Umbilical cord (tissue), 2 donors: ENCODE measurements at places on chromosomes 12 and 14. TPM values are rescaled to one million over a fixed set of nuclear protein-coding genes. Genes with fewer than 3 reads are reported as not detected.
A peak's percentile ranks its signal among the peaks of the same experiment; 100 is the strongest.

HHIPL1 gene
- 12.0 TPM for total RNA-seq

ACOT6 gene
- not detected for total RNA-seq

DNA sequence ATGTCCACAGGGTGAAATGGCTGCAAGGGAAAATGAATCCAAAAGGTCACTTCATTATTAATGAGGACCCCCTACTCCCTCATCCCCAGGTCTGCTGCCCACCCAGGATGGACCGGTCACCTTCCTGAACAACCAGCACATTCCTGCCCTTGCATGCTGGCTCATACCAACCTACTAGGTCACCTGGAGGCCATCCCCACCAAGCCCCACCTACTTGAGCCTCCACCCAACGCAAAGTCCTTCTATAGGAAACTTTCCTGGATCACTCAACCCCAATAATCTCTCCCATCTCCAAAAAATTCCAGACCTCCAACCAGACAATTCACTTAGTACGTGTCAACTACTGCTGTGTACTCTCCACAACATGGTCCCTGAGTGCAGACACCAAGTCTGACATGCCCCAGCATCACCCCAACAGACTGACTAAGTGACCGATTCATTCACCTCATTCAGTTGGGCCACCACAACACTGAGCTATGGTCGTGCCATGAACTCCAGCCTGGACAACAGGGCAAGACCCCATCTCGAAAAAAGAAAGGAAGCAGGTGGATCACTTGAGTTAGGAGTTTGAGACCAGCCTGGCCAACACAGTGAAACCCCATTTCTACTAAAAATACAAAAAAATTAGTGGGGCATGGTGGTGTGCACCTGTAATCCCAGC lies 18.1 kb downstream of the CLMN start:
- no peak for DNase-seq

DNA sequence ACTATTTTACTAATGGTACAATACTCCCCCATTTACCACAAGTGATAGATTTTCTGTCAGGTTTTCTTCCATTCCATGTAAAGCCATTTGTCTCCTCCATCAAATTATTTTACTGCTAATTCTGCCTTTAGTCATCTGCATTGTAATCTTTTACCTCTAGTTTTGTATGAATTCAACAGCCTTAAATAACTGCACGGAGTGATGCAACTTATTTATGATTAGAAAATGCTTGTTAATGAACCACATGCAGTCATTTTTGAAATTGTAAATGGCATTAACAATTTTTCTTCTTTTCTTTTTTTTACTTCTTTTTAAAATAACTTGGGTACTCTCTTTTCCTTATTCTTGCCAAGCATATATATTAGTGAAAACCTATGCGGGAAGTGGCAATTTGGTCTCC lies 71.5 kb downstream of the RESF1 start:
- no peak for DNase-seq

- no peak for DNase-seq
These were observed 56.8 kb downstream of the SPPL3 start for GRCh38 chr12:120847392-120847791.

DNA sequence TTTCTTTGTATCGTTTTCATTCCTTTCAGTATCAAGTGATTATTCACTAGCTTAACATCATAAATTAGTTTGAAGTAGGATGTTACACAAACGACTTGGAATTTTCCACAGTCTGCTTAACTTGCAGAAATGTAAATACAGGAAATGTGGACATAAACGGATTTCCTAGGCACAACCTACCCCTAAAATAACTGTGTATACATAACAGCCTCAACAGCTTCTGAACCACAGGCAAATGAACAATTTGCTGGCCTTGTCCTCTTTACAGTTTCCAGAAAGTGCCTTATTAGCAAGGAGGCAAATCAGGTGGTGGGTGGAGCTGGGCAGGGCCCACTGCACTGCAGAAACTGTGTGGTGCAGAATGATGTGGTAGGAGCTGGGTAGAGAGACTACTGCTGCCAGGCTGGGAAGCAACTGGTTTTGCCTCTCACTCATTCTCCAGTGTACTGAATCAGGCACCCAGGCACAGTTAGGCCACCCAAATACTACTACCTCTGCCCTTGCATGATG lies 14.1 kb downstream of the DRAM1 start:
- DNase-seq, result peak; percentile 80

DNA sequence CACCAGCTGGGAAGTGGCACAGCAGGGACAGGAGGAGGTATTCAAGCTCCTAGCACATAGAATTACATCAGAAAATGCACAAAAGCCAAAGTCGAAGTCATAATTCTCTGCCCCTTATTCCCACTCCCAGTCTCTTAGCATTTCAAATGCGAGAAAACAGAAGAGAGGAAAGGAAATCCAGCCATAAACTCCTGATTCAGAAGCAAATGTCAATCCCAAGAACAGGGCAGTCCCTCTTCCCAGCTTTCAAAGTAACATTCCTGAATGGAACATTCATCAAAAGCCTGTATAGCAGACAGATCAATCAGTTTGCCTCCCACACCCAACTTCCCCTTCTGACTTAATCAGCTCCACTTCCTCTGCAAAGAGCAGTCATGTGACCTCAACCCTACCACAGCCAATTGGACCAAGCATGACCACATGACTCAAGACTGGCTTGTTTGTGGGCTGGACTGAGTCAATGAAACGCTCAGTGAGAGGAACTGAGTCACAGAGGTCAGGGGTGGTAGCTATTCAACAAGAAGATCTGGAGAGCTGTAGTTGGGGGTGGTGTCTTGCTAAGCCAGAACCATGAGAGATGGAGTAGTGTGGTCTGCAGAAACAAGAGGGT lies 41.4 kb upstream of the TUNAR start:
- no peak for DNase-seq

DNA sequence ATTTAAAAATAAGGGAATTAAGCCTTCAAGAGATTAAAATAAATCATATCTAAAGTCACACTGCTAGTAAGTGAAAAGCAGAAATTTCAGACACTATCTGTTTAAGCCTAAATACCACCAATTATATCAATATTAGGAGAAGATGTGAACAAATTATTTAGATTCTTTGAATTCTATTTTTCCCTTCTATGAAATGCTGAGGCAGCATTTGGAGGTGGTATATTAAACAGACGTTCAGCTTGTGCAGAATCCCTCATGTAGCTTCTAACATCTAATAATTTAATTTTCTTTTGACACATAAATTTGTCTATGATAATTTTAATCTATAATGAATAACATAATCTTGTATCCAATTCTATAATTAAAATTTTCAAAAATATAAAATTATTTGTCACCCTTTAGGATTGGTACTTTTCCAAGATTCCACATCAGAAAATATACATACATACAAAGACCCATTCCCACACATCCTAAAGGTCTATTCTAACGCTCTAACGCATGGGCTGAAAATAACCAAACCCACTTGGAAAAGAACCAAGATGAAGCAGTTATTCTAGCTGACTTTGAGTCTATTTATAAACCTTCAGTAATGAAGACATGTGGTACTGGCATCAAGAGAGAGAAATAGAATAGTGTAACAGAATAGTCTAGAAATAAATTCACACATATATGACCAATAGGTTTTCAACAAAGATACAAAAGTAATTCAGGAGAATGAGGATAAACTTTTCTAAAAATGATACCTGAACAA lies 751.8 kb downstream of the GALC start:
- DNase-seq, result peak; percentile 14

- no peak for DNase-seq
These were observed 87.8 kb upstream of the FERMT2 start for GRCh38 chr14:53038629-53039028.

GRCh38 chr14:24261969-24262327 lies 1.0 kb downstream of the TGM1 start:
- no peak for DNase-seq

GRCh38 chr12:50662116-50662510 lies 101.8 kb upstream of the ATF1 start:
- DNase-seq, result no peak

GRCh38 chr14:58635091-58635830 lies 2.5 kb upstream of the DACT1 start:
- no peak for DNase-seq
